ENCODE measurements at places on chromosomes 2 and 18.

DNA sequence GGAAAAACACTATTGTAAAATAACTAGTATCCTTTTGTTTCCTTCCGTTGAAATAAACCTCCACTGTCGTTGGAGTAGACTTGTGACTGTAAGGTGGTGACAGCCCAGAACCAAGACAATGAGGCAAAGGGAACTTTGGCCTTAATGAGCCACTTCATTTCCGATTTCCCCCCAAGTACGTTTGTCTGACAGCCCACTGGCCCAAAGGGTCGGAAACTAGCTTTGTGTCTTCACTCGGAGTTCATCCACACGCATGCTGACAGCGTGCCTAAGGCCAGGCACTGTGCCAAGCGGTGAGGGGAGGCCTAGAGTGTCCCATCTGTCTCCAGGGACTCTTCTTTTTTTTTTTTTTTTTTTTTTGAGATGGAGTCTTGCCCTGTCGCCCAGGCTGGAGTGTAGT is 21.0 kb downstream of the HJURP start:
- no peak for DNase-seq

DNA sequence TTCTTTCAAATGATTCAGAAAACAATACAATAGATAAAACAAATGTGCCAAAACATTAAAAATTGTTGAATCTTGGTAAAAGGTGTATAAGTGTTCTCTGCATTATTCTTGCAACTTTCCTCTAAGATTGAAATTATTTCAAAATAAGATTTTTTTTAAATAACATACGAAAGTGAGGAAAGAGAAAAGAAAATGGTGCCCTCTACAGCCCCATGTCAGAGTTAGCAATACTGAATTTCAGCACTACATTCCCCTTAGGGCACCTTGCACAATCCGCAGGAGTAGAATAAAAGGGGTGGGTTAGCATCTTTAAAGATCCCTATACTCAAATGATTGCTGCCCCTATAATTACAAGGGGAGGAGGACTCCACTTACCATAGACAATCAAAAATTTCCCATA is 433.7 kb downstream of the BCL11A start:
- DNase-seq, result no peak

DNA sequence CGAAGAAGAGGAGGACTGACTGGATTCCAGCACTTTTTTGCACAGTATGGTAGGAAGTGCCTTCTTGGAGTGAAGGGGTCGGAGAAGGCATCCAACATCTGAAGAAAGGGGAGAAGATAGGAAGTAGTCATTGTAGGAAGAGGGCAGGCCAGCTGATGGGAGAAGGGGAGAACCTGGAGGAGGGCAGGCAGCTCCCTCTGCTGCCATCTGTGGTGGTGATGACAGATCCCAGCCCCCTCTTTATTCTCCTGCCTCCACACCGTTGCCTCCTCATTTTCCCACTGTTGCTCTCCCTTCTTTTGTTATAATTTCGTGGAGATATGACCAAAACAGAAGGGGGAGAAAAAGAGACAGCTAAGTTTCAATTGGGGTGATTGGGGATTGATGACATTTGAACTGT is 2.9 kb upstream of the SCYGR2 start:
- DNase-seq, result no peak

- DNase-seq, result peak; percentile 49
Observed at GRCh38 chr2:190343089-190343535, 277 bp upstream of the INPP1 start.

DNA sequence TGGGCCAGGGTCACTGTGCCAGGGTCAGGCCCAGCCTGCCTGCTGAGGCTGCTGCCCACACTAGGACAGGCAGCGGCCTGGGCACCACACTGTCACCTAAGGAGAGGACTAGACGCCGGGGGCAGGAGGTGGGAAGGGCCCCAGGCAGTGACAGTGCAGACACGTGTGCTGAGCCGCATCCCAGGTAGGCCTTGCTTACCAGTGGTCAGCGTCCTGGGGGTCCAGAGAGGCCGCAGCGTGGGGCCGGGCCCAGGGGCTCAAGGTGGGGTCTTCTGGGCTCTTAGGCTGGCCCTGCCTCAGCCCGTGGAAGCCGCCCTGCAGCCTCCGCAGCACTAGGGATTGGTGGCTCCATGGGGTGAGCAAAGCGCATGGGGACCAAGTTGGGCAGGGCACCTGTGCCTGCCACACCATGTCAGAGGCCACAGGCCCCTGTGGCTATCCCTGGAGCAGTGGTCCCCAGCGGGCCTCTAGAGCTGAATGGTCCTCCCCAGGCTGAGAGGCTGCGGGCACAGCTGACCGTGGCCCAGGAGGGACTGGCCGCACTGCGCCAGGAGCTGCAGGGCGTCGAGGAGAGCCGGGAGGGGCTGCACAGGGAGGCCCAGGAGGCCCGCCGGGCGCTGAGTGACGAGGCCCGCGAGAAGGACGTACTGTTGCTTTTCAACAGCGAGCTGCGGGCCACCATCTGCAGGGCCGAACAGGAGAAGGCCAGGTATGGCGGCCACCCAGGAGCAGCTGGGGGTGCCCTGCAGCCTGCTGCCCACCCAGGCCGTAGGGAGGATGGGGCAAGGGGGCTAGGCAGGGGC is 35.2 kb upstream of the SNED1 start:
- DNase-seq, result no peak

- DNase-seq, result no peak
Observed at GRCh38 chr18:51193621-51194287, 3.7 kb downstream of the MEX3C start.

DNA sequence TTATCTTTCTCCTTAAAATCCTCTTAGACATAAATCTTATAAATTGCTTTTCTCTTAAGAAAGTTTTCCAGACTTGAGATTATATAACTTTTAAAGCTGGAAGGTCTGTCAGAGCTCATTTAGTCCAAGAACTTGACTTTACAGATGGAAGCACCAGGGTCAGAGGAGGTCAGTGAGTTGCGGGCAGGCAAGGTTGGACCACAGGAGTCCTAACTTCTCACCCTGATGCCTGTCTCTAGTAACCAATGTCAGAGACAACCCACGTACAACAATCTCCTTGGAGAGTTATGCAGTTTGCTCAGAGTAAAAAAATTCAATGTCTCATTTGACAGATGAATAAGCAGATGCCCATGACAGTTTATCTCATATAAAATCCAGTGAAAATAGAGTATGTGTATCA is 203.9 kb downstream of the DLGAP1 start:
- no peak for DNase-seq

GRCh38 chr2:166888180-166888579 is at the start of gene XIRP2:
Gene XIRP2 (plus strand): TSS chr2:166888480. CDS start chr2:166903483, 15,003 bp downstream.
- DNase-seq, result no peak

- DNase-seq, result peak; percentile 97
Observed at GRCh38 chr18:77111449-77111848, 21.1 kb downstream of the MBP start.

- no peak for DNase-seq
Observed at GRCh38 chr2:113230531-113230930, 48.2 kb downstream of the PAX8 start.

- no peak for DNase-seq
Observed at GRCh38 chr2:177143444-177143843, 69.2 kb upstream of the HNRNPA3 start.

DNA sequence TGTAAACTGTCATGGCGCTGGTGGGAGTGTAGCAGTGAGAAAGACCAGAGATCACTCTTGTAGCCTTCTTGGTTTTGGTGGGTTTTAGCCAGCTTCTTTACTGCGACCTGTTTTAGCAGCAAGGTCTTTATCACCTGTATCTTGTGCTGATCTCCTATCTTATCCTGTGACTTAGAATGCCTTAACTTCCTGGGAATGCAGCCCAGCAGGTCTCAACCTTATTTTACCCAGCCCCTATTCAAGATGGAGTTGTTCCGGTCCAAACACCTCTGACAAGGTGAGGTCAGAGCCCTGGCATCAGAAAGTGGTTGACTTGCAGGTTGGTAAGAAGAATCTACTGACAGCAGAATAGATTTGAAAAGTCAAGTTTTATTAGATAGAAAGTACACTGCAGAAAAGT is 55.0 kb upstream of the MSH6 start:
- DNase-seq, result no peak

- no peak for DNase-seq
Observed at GRCh38 chr18:7561909-7562460, 5.1 kb upstream of the PTPRM start.

DNA sequence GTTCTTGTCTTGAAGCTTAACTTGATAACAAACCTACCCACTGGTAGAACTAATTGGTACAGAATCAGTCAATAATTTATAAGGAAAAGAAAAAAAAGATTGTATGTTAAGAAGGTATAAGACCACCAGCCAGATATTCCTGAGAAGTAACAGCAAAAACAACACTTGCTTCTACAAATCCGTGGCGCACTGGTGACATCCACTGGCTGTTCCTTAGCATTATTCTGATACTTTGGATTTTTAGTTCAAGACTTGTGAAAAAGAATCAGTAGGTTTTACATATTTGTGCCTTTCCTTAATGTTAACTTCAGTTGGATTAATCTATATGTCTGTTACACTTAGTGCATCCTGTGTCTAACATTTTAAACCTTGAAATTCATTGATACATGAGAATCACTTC is 141.8 kb downstream of the GRB14 start:
- peak; percentile 21 for DNase-seq

DNA sequence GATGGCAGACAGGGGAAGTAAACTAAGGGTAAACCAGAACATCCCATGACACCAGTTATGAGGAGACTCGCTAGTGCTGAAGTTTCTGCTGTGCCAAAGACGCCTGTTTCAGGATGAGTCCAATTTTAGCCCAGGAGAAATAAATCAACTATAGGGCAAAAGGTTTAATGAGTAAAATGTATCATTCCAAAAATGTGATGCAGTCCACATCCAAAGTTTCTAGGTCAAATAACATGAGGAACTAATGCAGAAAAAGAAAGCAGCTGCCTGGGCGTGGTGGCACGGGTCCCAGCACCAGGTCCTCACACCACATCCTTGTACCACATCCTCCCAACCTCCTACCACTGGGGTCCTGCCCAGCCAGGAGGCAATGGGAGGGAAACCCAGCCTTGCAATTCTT is 126.9 kb upstream of the CTAGE1 start:
- no peak for DNase-seq

DNA sequence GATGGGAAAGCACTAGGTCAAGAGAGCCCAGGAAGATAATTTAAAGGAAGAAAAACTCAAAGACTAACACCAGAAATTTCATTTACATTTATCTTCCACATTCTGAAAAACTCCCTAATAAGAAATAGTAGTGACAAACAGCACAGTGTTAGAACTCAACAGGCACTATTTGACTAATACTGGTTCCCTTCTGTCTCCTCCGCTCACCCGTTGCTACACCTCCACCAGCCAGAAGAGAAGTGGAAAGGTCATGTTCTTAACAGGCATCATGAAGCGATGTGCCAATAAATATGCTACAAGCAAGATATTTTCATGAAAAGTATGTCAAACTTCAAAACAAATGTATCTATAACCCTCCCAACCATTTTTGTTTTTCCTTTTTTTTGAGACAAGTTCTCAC is 5.7 kb downstream of the ROCK1 start:
- no peak for DNase-seq

DNA sequence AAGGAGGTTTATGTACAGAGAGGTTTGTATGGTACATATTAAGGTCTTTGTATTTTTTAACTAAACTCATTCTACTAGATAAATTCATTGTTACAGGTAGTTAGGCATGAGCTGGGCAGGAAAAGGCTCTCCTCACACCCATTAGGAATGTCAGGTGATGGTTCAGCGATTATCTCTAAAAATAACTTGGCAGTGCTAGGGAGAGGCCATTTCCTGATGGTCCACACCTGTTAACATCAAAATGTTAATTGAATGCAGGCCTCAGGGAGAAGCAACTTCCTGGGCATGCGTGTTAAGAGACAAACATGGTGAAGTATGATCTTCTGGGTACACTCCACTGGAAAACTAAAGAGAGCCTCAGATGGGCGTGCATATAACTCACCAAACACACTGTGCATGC is 73.6 kb downstream of the ARL6IP6 start:
- no peak for DNase-seq

GRCh38 chr2:39717067-39717466 is 51.4 kb downstream of the TMEM178A start:
- DNase-seq, result no peak

GRCh38 chr2:73837847-73838585 is 9.3 kb downstream of the STAMBP start:
- no peak for DNase-seq

DNA sequence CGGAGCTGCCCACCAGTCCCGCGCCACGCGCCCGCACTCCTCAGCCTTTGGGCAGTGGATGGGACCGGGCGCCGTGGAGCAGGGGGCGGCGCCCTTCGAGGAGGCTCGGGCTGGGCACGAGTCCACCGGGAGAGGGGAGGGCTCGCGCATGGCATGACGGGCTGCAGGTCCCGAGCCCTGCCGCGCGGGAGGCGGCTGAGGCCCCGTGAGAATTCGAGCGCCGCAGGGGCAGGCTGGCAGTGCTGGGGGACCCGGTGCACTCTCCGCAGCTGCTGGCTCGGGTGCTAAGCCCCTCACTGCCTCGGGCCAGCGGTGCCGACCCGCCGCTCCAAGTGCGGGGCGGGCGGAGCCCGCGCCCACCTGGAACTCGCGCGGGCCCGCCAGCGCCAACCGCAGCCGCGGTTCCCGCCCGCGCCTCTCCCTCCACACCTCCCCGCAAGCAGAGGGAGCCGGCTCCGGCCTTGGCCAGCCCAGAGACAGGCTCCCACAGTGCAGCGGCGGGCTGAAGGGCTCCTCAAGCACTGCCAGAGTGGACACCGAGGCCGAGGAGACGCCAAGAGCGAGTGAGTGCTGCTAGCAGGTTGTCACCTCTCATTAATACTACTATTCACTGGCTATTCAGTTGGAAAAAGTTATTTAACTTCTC is 3.6 kb upstream of the TTC21B start:
- DNase-seq, result no peak

GRCh38 chr2:181602017-181602416 is 54.9 kb downstream of the CERKL start:
- DNase-seq, result no peak

GRCh38 chr2:83282043-83282795 is 1176.9 kb downstream of the SUCLG1 start:
- DNase-seq, result no peak

DNA sequence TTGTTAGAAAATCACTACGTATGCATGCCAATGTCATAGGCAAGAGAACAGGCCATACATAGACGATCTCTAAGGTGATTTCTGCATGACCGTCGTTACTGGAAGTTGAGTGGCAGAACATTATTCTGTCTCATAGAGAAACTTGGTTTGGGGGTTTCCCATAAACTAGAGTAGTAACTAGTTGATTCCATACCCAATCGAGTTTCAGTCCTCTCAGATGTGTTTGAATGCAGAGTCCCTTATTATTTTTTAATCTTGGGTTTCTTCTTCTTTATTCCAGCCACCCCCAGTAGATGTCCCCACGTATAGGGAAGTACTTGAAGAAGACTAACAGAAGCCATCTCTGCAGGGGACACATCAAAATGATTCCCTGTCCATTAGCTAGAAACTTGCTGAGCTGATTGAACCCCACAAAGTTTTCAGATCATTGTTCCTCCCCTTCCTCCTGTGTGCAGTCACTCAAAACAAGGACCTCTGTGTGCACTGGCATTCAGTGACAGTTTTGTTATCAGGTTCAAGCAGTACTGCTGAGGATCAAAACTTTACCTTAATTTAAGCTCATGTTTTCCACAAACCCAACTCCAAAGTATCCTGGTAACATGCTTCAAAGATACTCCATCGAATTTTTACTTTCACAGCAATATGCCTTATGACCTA is 68.4 kb upstream of the CDCA7 start:
- DNase-seq, result peak; percentile 25

GRCh38 chr2:226295123-226295522 is 504.5 kb downstream of the IRS1 start:
- no peak for DNase-seq

- DNase-seq, result no peak
Observed at GRCh38 chr2:203016716-203017115, 2.0 kb downstream of the NBEAL1 start.

GRCh38 chr2:105261061-105261460 is 19.5 kb downstream of the GPR45 start:
- DNase-seq, result no peak

GRCh38 chr18:28287146-28287545 is 110.2 kb upstream of the CDH2 start:
- no peak for DNase-seq

Measured in hematopoietic multipotent progenitor cell treated with erythropoietin and hydrocortisone succinate and interleukin-3 and kit ligand, for 8 days (in vitro differentiated cells).